Suppressor macrophage (primary cell): ENCODE measurements at places on chromosomes 6 and 20.
A peak's percentile ranks its signal among the peaks of the same experiment; 100 is the strongest.

- peak; percentile 80 for DNase-seq
Measured at GRCh38 chr6:106084106-106084988, 1.8 kb upstream of the PRDM1 start.

- no peak for DNase-seq
Measured at GRCh38 chr20:1062334-1063010, 55.9 kb upstream of the PSMF1 start.

GRCh38 chr6:43831191-43831590 lies 61.2 kb downstream of the VEGFA start:
- DNase-seq, result peak; percentile 37

DNA sequence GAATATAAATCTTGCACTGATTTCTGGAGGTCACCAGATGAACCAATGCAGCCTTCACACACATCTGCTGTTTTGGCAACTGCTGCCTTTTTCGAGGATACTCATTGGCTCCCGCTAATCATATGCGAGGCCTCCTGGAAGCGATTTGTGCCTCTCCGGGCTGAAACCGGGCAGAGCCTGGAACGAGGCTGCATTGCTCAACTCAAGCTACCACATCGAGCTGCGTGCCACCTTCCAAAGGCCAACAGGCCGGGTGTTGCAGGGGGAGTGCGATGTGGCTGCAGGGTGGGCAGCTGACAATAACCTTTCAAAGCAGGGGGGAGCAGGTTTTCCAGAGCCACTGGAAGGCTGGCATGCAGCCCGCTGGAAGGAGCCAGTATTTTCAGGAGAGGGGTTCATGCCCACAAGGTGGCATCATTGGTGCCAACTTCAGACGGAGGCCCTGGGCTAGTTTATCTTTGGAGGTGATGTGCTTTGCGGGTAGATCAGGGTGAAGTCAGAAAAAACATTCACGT lies 122.6 kb upstream of the IFNGR1 start:
- DNase-seq, result peak; percentile 35

DNA sequence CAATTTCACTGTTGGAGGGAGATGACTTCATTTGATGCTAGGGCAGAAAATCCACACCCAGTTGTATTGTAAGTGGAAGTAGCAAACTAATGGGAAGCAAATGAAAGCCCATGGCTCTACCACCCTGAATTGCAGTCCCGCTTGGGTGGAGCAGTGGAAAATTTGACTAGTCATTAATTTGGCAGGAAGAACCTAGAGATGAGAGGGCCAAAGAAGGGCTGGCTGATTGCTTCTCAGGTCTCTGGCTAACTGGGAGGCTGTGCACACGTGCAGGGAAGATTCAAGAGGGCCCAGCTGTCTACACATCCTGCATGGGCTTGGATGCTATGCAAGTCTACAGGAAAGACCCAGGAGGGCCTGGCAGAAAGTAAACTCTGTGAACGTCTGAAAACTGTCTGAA lies 466.2 kb downstream of the TFAP2A start:
- DNase-seq, result no peak
